ENCODE measurements at places on chromosomes 6 and 20.

DNA sequence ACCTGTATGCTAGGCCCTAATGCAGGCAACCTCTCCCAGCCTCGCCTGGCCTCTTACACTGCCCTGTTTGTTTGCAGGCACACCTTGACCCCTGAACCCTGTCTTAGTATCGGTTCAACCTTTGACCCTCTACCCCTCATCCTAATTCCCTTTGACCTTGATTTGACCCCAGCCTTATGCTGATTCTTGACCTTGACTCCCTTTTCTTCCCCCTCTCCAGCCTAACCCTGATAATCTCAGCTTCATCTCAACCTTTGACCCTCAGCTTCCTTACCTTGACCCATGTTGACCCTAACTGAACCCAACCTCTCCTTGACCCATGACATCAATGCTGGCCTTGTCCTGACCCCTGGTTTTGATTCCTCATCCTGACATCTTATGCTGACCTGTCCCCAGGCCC is 33.8 kb downstream of the UQCC2 start:
- DNase-seq, result no peak

- DNase-seq, result no peak
Observed at GRCh38 chr6:124055395-124055794, 251.7 kb downstream of the NKAIN2 start.

GRCh38 chr20:48912065-48912464 is 9.4 kb upstream of the ARFGEF2 start:
- no peak for DNase-seq

DNA sequence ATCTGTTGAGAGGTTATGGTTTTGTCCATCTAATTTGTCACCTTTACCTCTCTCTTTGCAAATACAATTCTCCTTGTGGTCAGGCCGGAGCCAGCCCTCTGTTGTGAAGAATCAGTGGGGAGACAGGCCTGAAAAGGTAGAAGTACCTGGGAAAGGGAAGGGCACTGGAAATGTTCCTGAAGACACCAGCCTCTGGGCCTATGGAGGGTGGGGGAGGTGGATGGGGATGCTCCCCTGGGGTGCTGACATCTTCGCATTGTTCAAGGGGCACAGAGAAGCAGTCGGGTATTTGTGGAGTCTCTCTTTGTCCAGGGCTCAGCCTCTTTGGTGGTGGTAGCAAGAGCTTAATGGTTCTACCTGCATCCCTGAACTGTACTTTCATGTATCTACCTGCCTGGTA is 24.4 kb upstream of the AFDN start:
- no peak for DNase-seq

GRCh38 chr6:43673444-43674084 is 14.0 kb downstream of the MRPS18A start:
- no peak for DNase-seq

DNA sequence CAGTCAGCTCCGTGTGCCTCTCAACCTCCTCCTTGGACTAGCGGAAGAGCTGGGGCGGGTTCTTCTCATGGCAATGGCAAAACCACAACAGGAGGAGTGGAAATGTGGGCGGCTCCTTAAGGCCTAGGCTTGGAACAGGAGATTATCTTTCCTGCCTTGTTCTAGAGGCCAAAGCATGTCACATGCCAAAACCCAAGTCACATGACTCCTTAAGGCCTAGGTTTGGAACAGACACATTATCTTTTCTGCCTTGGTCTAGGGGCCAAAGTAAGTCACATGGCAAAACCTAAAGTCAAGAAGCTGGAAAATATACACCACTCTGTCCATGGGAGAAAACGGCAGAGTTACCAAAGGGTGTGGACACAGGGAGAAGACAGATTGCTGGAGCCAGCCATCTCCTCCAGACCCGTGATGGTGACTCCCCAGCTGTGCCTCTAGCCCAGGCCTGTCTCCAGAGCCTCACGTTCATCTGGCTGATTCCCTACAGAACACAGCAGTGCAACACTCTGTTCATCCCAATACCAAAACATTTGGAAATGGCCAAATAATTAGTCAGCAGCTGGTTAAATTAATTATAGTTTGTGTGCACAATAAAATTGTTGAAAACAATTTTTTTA is 34.2 kb downstream of the ANKRD60 start:
- no peak for DNase-seq

- DNase-seq, result no peak
Observed at GRCh38 chr6:39754514-39755115, 29.4 kb upstream of the KIF6 start.

- DNase-seq, result no peak
Observed at GRCh38 chr20:3133155-3133554, 26.5 kb downstream of the FASTKD5 start.

GRCh38 chr6:129340983-129341382 is 369.0 kb downstream of the ARHGAP18 start:
- no peak for DNase-seq
